ENCODE measurements at places on chromosomes 7 and 10.

DNA sequence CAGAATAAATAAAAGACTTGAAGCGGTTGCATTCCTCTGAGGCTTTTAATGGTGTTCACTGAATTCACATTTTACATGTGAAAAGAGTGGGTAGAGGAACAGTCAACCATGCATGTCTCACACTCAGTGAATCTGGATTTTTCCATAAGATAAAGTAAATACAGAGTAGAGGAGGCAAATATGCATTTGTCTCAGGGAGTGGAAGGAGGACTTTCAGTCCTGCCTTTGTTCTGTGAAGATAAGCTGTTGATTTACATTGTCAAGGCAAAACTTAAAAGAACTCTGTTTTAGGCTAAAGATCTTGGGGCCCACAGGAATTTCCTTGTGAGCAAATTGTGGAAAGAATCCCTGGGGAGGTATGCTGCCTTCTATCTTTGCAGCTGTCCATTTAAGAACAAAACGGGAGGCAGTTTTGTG lies 825.3 kb upstream of the MBL2 start:
- no peak for DNase-seq

GRCh38 chr10:96387161-96387560 lies 28.4 kb upstream of the OPALIN start:
- no peak for DNase-seq

DNA sequence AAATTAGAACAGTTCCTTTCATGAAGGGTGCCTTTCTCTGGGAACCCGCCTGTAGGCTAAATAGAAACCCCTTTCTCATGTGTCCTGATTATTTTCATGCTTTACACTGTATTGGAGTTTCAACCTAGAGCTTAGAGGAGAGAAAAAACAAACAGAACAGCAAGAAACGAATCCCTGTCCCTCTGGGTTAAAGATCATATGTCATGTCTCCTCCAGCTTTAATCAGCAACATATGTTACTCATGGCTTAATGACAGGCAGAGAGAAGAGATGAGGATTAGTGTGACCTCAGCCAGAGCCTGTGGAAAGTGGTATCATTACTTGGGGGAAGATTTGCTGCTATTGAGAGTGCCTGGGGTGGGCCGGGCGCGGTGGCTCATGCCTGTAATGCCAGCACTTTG lies 32.1 kb downstream of the CRCP start:
- DNase-seq = no peak

DNA sequence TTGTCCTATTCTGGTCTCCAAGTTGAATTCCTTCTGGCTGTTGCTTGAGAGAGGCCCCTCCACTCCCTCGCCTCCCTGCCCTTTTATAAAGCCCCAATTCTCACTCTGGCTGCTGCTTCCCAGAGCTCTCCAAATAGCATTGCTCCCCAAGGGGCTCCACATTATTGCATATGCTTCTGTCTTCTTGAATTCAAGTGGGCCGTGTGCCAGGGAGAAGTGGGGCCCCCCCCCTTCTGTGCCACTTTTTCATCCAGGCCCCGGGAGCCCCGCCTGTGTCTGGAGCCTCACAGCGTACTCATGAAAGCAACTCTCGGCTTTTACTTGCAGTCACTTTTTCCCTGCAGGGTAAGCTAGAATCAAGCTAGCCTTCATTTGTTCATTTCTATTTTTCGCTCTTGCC lies 265.1 kb downstream of the CCSER2 start:
- DNase-seq = no peak

DNA sequence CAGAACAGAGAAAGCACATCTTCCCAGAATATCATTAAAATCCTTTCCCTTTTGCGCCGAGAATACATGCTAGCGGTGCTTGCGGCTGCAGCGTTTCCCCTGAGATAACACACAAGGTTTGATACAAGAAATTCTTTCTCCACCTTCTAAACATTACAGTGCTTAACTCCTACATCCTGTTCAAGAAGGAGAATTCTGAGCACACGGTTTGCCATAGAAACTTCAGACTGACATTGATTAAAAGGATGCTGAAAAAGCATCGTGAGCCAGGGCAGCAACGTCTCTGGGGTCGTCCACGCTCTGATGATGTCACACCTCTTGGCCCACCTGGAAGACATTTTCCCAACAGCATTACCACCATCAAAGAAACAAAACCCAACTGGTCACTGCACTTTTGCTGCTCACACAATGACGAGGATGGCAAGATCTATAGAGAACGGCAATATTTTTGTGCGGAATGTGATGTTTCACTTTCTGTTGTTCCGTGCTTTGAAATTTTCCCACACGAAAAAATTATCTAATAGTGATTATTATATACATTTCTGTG lies 27.0 kb upstream of the PRSS1 start:
- DNase-seq = no peak

DNA sequence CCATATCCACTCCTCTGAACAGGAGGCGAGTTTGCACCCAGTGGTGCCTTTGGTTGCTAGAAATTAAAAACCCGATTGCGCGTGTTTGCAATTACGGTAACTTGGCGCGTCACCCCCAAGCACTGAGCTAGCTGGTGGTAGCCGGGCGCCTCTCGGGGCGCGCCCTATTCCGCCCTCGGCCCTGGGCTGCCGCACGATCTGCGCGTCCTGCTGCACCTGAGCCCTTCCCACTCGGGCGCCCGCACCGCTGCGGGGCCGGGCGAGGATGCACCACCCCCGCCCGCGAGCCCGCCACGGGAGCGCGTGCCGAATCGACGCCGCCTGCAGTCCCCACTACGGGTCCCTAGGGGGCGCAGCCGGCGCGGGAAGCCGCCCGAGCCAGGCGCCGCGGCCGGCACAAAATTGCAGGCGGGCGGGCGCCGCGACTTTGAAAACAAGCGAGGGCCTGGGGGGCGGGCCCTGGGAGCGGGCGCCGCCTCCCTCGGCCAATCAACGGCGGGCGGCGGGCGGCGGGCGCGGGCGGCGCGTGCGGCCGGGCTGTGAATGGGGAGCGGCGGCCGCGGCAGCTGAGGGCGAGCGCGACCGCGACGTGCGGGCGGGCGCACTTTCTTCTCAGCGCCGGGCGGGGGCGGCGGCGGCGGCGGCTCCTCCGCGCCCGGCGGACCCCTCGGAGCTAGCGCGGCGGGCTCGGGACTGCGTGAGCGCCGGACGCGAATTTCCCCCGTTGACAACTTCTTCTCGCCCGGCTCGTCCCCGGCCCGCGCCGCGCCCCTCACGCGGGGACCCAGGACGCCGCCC lies at the start of gene SDK1:
SDK1 (plus strand) TSS at position 602 of the 798 bp plus-strand sequence. CDS start 335 bp downstream, outside the sequence.
- DNase-seq = peak; percentile 66

DNA sequence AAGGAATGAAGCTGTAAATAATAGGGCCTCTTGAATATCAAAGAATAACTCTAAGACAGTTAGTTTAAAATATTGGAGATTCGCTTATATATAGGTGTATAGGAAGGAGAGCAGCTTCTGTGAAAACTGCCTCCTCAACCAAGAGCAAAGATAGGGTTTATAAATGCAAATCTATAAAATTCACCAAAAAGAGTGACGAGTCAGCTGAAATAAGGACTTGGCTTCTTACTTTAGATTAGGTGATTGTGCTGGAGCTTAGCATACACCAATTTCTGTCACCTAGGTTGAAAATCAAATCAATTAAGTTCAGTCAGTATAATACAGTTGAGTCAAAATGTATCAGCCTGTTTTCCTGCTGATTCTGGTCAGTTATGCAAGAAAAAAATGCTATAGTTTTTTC lies 113.8 kb upstream of the SGCE start:
- no peak for DNase-seq

DNA sequence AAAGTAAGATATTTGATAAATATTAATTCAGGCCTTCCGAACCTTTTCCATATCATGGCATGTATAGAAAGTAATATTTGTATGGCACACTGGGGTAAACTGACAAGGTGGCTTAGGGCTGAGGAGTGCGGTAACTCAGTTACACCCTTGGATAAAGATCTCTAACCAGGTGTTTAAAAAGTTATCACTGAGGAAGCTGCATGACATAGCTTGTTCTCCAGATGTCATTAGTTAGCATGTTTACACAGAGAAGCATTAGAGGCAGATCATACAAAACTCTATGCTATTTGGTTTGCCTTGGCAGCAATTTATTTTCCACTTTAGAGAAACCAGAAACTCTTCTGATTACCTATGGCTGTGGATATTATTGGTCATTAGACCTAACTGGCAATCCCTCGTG lies 118.2 kb downstream of the ST7 start:
- DNase-seq = no peak

GRCh38 chr7:148702876-148703670 lies 4.4 kb downstream of the CUL1 start:
- no peak for DNase-seq

GRCh38 chr10:35927990-35928488 lies 285.9 kb upstream of the FZD8 start:
- no peak for DNase-seq

All from cerebellar cortex (tissue), 1 donor.